Fibroblast of lung (primary cell): ENCODE measurements at places on chromosomes 1 and 21. TPM values are rescaled to one million over a fixed set of nuclear protein-coding genes. Genes with fewer than 3 reads are reported as not detected.
A peak's percentile ranks its signal among the peaks of the same experiment; 100 is the strongest.

GRCh38 chr1:229980009-229980408 is 87.0 kb upstream of the GALNT2 start:
- H3K27me3 ChIP-seq = no peaks in the 10 kb centered on the region
- H3K27ac ChIP-seq = no peak overlapping the region
- H3K4me3 ChIP-seq = no peak overlapping the region
- no peak for DNase-seq

CHD1L gene
- total RNA-seq = 36.0 and 44.2 TPM in 2 replicates

DNA sequence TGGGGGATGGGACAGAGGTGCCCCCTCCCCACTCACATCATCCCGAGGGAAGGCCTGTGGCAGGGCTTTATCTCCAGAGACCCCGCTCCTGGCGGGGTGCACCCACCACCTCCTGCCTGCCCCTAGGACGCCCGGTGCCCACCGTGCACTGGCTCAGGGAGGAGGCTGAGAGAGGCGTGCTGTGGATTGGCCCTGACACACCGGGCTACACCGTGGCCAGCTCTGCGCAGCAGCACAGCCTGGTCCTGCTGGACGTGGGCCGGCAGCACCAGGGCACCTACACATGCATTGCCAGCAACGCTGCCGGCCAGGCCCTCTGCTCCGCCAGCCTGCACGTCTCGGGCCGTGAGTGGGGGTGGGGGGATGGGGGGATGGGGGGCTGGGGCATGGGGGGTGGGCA is 71.7 kb downstream of the TRIM11 start:
- no peak overlapping the region for H3K27ac ChIP-seq
- H3K4me3 ChIP-seq = no peak overlapping the region
- no peaks in the 10 kb centered on the region for H3K36me3 ChIP-seq
- no peaks in the 10 kb centered on the region for H3K4me1 ChIP-seq
- DNase-seq = no peak
- no peaks in the 10 kb centered on the region for H3K27me3 ChIP-seq

ACTA1 gene
- not detected in 2 replicates for total RNA-seq

GRCh38 chr1:89584781-89585180 is 48.1 kb upstream of the LRRC8C start:
- H3K4me1 ChIP-seq = no peaks in the 10 kb centered on the region
- no peaks in the 10 kb centered on the region for H3K36me3 ChIP-seq
- H3K27me3 ChIP-seq = no peaks in the 10 kb centered on the region
- DNase-seq = no peak

GRCh38 chr21:28442624-28443023 is 550.1 kb downstream of the LTN1 start:
- H3K36me3 ChIP-seq = no peaks in the 10 kb centered on the region
- H3K27ac ChIP-seq = no peak overlapping the region
- no peak overlapping the region for H3K4me3 ChIP-seq
- H3K27me3 ChIP-seq = no peaks in the 10 kb centered on the region
- peak; percentile 85 for DNase-seq

DNA sequence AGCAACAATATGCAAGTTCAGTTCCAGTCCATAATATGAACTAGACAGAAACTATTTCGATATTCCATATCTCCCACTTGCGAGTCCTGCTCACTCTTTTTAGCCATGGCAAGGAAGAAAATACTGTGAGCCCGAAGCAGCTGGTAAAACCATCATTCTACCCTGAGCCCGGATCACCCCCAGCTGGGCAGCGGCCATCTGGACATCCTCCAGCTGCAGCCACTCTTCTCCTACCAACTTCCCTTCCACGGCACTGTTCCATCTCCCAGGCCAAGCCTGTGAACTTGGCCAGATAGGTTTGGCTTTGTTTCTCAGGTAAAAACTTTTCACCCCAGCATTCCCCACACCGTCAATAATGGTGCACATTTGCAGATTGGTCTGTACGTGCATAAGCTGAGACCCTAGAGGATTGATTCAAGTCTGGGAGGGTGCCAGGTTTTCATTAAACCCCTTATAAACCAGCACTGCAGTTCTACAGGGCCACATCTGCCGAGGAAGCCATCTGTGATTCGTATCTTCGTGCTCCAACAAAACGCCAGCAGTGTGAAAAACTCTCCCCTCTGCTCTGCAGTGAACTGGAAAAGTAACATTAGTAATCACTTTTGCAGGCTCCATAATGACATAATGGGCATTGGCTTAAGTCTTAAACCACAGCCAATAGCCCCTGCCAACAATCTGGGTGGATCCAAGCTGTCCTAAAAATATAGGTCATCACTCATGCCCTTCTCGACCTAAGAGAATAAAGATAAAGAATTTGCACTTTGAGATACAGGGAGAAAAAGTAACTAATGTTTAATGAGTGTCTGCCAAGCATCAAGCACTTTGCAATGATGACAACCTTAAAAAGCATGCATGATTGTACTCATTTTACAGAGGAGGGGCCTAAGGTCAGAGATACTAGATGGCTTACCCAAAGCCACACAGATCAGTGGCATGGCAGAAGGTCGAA is 205.1 kb downstream of the PLPP3 start:
- H3K36me3 ChIP-seq = no peaks in the 10 kb centered on the region
- peak; percentile 72 for DNase-seq
- peaks cover 7% of the 10 kb centered on the region for H3K4me1 ChIP-seq
- no peak overlapping the region for H3K27ac ChIP-seq
- no peaks in the 10 kb centered on the region for H3K27me3 ChIP-seq

OR2AK2 gene
- not detected in 2 replicates for total RNA-seq

GRCh38 chr1:16258591-16259135 is 21.7 kb upstream of the CPLANE2 start:
- H3K4me3 ChIP-seq = no peak overlapping the region
- H3K36me3 ChIP-seq = no peaks in the 10 kb centered on the region
- H3K27me3 ChIP-seq = no peaks in the 10 kb centered on the region
- H3K4me1 ChIP-seq = peaks cover 2% of the 10 kb centered on the region

DNA sequence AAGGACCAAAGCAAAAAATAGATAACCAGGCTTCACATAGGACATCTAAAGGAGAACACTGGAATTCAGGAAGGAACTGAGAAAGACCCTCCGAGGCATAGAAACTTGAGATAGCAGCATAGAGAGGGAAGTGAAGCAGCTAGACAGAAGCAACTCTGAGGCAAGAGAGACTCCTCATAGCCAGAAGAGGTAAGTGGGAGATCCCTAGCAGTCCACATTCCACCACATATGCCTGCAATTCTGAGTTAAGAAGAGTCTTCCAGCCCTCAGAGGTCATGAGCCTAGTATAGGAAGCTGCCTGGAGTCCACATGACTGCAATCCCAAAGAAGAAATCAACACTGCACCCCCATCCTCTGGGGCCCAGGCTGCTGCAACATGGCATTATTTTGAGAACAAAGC is 13.9 kb upstream of the FGGY start:
- no peaks in the 10 kb centered on the region for H3K4me1 ChIP-seq
- no peak overlapping the region for H3K27ac ChIP-seq
- no peak overlapping the region for H3K4me3 ChIP-seq
- H3K36me3 ChIP-seq = no peaks in the 10 kb centered on the region
- no peaks in the 10 kb centered on the region for H3K27me3 ChIP-seq
- DNase-seq = no peak

DNA sequence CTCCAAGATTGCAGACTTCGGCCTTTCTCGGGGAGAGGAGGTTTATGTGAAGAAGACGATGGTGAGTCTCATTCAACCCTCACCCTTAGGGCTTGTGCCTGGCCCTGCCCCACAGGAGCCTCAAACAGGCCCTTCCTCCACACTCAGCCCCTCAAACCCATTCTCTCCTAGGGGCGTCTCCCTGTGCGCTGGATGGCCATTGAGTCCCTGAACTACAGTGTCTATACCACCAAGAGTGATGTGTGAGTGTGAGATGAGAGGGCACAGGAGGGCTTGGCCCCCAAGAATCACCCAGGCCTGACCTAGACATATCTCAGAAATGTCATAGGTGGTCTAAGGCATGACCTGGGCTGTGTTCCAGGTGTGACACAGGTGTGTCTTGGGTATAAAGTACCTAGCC is 18.3 kb upstream of the MPL start:
- H3K36me3 ChIP-seq = no peaks in the 10 kb centered on the region
- no peak overlapping the region for H3K27ac ChIP-seq
- no peaks in the 10 kb centered on the region for H3K27me3 ChIP-seq
- H3K4me3 ChIP-seq = no peak overlapping the region
- no peaks in the 10 kb centered on the region for H3K4me1 ChIP-seq
- DNase-seq = no peak

SMIM34 gene
- total RNA-seq = 0.26 TPM in 1 of 2 replicates, not detected in the other

- H3K4me3 ChIP-seq = no peak overlapping the region
- no peak overlapping the region for H3K27ac ChIP-seq
- no peaks in the 10 kb centered on the region for H3K4me1 ChIP-seq
- no peaks in the 10 kb centered on the region for H3K36me3 ChIP-seq
- H3K27me3 ChIP-seq = no peaks in the 10 kb centered on the region
Observed at GRCh38 chr1:173554541-173555250, 48.2 kb downstream of the SLC9C2 start.

C2CD2 gene
- 18.0 and 22.3 TPM in 2 replicates for total RNA-seq

CACHD1 gene
- 4.6 and 5.4 TPM in 2 replicates for total RNA-seq

DNA sequence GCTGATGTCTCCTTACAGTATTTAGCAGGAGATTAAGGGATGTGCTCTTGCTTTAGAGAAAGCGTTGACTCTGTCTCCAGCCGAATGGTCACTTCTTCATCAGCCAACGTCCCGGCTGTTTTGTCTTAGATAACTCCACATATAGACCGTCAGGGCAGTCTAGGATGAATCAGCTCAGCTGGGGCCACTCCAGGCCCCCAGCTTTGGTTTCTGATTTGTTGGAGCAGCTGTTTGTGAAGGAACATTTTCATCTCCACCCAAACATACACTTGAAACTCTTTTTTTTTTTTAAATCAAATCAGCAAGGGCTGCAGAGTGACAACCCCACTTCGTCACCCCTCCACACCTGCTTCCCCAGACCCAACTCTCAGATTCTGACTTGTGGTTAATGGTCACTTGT is 206.1 kb upstream of the GALNT2 start:
- no peaks in the 10 kb centered on the region for H3K27me3 ChIP-seq
- no peak for DNase-seq
- H3K27ac ChIP-seq = no peak overlapping the region
- H3K4me1 ChIP-seq = no peaks in the 10 kb centered on the region

USH2A gene
- total RNA-seq = under 0.01 TPM in 2 replicates

DNA sequence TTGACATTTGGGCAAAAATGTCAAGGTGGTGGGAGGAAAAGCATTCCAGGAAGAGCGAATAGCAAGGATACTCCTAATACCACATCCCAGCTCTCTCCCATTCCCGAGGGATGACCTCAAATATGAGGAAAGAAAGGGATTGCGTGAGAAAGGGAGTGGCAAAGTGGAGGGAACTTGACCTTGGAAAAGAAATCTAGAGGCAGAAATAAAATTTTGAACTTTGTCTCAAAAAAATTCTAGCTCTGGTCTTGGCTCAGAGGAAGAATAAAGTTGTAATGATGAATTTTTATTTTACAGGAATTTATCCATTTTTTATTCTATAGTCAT is 127.8 kb downstream of the TBX19 start:
- H3K36me3 ChIP-seq = no peaks in the 10 kb centered on the region
- H3K4me1 ChIP-seq = no peaks in the 10 kb centered on the region
- DNase-seq = peak; percentile 52
- H3K27ac ChIP-seq = no peak overlapping the region

DNA sequence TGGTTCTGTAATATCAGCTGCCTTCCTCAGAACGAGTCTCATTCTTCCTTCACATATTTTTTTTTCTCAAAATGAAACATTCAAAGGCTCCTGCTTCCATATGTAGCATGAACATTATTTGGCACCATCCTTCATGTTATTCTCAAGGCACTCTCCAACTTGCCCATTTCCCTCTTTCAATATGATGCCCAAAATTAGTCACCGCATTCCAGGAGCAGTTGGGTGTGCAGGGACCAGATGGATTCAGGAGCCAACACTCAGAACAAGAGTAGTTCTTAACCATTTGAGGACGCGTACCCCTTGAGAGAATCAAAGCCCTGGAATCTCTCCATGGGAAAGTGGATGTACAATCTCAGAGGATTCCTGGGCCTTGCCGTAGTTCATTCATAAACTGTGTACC is 50.3 kb downstream of the KCNK1 start:
- H3K36me3 ChIP-seq = no peaks in the 10 kb centered on the region
- no peak overlapping the region for H3K27ac ChIP-seq
- H3K4me1 ChIP-seq = no peaks in the 10 kb centered on the region

RIMKLA gene
- under 0.01 TPM in 2 replicates for total RNA-seq

GRCh38 chr1:85417876-85418275 is 47.1 kb downstream of the DDAH1 start:
- no peaks in the 10 kb centered on the region for H3K4me1 ChIP-seq
- H3K36me3 ChIP-seq = no peaks in the 10 kb centered on the region
- no peaks in the 10 kb centered on the region for H3K27me3 ChIP-seq
- no peak for DNase-seq
- H3K4me3 ChIP-seq = no peak overlapping the region

- H3K27ac ChIP-seq = no peak overlapping the region
- peaks cover 16% of the 10 kb centered on the region for H3K36me3 ChIP-seq
- H3K4me1 ChIP-seq = peaks cover 15% of the 10 kb centered on the region
- H3K27me3 ChIP-seq = no peaks in the 10 kb centered on the region
Observed at GRCh38 chr1:26781206-26781825, 6.4 kb upstream of the PIGV start.

BMP8B gene
- total RNA-seq = not detected in 2 replicates

DNA sequence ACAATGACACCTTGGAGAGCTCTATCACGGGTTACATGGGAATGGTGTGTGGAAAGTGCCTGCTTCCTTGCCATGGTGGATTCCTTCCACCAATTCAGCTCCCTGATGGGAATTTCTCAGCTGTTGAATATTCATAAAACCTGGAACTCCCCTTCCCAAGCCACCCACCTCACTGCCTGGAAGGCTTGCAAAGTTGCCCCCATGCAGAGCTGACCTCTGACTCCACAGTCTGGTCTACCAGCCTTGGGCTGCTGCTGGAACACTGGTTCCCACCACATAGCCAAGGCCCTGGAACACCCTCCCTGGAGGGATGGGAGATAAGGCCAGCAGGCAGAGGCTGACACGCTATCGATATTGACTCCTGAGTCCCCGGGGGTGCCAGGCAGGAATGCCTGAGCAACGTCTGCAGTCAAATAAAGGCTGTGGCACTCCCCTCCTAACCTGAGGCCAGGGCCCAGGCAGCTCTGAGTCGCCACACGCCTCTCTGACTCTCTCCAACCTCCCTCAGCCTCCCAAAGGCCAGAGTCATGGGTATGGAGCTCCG is 8.8 kb downstream of the CCDC24 start:
- no peaks in the 10 kb centered on the region for H3K4me1 ChIP-seq
- H3K36me3 ChIP-seq = no peaks in the 10 kb centered on the region
- no peak overlapping the region for H3K4me3 ChIP-seq
- no peak for DNase-seq
- no peak overlapping the region for H3K27ac ChIP-seq

KIF14 gene
- 1.3 and 4.0 TPM in 2 replicates for total RNA-seq

DNA sequence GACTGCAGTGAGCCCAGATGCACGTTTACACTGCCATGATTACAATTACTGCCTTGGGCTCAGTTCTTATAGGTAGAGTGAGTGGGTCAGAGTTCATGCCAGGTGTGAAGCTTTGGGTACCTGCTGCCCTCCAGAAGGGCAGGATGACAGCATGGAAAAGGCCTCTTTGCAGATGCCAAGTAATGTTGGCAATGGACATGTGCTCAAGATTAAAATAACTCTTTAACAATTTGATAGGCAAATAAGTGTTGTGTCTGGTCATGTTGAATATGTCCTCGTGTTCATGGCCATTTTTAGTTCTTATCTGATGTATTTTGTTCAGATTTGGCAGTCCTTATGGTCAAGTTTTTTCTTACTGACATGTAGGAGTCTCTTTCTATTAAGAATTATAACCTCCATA is 34.8 kb downstream of the S100B start:
- no peaks in the 10 kb centered on the region for H3K4me1 ChIP-seq
- H3K27ac ChIP-seq = no peak overlapping the region
- peaks cover 16% of the 10 kb centered on the region for H3K36me3 ChIP-seq
- no peak overlapping the region for H3K4me3 ChIP-seq

CFHR4 gene
- not detected in 2 replicates for total RNA-seq
